ENCODE measurements at places on chromosomes 1 and 21. TPM values are rescaled to one million over a fixed set of nuclear protein-coding genes. Genes with fewer than 3 reads are reported as not detected.

SPAG17 gene
- under 0.01 TPM for total RNA-seq

DENND2D gene
- 10.1 TPM for total RNA-seq

RGS18 gene
- total RNA-seq: 0.43 TPM

COL9A2 gene
- total RNA-seq: 1.7 TPM

NEGR1 gene
- total RNA-seq: 22.2 TPM

CR2 gene
- not detected for total RNA-seq

CENPF gene
- total RNA-seq: 4.7 TPM

KRTAP10-11 gene
- not detected for total RNA-seq

PYHIN1 gene
- not detected for total RNA-seq

PLEKHO1 gene
- total RNA-seq: 64.1 TPM

ALX3 gene
- not detected for total RNA-seq

KCNE2 gene
- total RNA-seq: not detected

CSF1 gene
- 47.1 TPM for total RNA-seq

LCE1C gene
- not detected for total RNA-seq

TPTE gene
- total RNA-seq: not detected

ENO1 gene
- 1,322 TPM for total RNA-seq

CENPL gene
- 6.1 TPM for total RNA-seq
